Vagina (tissue), 2 donors: ENCODE measurements at places on chromosomes 3 and 15.

- DNase-seq, result no peak
These were observed 302.1 kb upstream of the TPRG1 start for GRCh38 chr3:188869628-188870027.

DNA sequence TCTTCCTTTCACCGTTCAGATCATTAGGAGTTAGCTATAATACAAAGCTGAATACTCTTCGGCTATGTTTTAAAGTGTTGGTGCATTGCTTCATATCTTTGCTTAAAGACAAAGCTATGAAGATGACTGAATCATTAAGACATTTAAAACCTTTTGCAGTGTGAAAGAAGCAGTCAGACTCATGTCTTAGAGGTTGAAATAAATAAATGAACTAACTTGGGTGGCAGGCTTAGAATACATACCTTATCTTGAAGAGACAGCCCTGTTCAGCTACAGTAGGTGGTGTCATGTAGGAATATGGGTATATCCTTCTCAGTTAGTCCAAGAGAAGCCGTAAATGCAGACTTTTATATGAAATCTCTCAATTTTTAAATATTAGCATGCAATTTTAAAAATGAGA lies 63.4 kb downstream of the OPA1 start:
- DNase-seq, result no peak

- no peak for DNase-seq
These were observed 33.9 kb upstream of the CDCP1 start for GRCh38 chr3:45180051-45180450.

GRCh38 chr3:49081429-49081828 lies 12.4 kb downstream of the QRICH1 start:
- no peak for DNase-seq

DNA sequence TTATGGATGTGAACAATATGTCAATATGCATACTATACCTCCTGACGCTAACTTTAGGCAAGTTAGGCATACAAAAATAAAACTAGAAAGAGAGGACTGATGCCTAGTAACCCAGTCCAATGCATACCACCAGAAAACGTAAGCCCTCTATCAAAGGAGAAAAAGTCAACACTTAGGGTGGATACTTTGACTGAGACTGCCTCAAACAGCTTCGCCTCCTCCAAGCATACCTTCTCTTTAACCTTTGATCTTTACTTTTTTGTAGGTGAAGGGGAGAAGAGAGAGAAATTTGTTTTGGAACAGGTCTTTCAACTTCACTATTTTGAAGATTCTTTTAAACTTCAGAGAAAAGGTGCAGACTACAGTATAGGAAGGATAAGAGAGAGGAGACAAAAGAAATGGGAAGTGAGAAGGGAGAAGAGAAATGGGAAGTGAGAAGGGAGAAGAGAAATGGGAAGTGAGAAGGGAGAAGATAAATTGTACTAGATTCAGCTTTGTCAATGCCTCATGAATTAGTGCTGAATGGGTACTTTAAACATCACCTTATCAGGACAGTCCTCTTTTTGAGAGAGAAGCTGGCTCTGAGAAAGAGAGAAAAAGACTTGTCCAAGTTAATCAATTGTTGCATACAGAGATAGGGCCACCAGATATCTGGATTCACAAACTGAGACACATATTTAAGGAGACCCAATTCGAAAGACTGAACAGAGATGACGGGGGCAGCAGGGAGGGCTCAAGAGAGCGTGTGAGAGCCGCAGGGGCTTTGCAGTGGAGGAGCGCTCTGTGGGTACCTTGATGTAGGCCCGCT lies 1.0 kb downstream of the P3H2 start:
- no peak for DNase-seq

DNA sequence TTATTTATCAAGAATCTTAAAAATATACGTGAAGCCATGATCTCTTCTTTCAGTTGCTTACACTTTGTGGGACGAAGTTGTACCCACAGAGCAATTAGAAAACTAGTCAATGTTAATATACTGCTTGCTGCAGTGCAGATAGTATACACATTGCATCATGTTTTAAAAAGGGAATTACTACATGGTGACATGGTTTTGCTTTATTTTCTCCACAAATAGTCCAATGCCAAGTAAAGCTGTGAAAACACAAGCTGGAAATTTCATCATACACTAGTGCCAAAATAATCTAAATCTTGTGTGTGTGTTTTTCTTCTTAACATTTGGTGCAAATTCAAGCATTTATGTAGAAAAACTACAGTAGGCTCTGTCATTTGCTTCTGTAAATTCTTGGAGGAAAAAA lies 233.0 kb downstream of the EPHA3 start:
- no peak for DNase-seq

DNA sequence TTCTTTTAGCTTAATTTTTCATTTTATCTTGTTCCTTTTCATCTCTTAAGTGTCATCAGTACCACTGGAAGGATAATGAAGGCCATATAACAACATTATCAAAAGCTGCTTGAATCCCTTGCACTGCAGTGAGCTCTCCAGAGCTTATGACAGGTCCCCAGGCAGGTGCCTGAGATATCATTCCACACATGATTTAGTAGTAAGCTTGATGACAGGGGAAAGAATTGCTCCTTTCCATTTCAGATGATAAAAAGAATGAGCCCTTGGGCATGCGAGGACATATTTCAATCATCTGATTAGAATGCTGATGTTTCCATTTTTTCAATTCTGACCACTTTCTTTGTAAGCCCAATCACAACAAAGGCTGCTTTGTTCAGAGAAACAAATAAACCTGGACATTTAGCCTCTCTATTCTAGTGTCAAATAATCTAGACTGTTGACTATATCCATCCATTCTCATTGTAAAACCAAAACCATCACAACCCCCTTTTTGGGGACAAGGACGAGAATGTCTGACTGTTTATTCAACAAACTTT lies 567.8 kb downstream of the IGSF11 start:
- no peak for DNase-seq
